Activated naive CD4-positive, alpha-beta T cell treated with anti-CD3 and anti-CD28 coated beads, Interleukin-2, amount 50 U/mL, for 72 hours (primary cell): ENCODE measurements at places on chromosomes 12 and 14.

DNA sequence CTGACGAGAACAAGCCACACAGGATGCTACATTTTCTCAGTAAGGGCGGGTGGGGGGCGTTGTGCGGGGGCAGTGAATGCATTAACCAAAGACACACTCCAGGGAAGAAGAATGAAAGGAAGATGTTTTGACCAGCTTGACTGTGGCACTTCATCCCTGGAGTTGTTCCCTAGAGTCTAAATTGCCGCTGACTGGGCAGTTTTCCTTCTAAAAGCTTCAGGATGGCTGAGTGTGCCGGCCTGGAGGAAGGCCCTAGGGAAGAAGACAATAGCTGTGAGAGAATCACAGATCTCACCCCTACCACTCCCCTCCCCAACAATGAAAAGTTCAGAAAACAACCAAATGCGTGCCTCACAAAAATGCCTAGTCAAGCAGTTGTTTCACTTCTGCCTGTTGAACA is 67.2 kb downstream of the NKX2-1 start:
- DNase-seq: no peak

DNA sequence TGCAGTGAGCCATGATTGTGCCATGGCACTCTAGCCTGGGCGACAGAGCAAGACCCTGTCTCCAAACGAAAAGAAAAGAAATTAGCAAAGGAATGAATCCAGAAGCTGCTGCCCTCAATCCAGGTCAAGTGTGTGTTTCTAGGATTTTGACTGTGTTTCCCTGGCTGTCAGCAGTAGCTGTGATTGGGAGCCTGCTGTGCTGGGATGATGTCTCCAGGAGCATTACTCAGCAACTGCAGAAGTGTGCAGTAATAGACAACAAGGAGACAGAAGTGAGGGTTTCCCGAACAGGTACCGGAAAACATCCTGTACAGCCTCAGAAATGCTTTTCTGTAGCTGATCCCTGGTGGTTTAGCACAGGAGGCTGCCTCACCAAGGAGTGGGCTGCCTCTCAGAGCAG is 492.5 kb downstream of the FUT8 start:
- DNase-seq: no peak

- no peak for DNase-seq
Measured at GRCh38 chr14:78414172-78414571, 244.0 kb downstream of the NRXN3 start.

DNA sequence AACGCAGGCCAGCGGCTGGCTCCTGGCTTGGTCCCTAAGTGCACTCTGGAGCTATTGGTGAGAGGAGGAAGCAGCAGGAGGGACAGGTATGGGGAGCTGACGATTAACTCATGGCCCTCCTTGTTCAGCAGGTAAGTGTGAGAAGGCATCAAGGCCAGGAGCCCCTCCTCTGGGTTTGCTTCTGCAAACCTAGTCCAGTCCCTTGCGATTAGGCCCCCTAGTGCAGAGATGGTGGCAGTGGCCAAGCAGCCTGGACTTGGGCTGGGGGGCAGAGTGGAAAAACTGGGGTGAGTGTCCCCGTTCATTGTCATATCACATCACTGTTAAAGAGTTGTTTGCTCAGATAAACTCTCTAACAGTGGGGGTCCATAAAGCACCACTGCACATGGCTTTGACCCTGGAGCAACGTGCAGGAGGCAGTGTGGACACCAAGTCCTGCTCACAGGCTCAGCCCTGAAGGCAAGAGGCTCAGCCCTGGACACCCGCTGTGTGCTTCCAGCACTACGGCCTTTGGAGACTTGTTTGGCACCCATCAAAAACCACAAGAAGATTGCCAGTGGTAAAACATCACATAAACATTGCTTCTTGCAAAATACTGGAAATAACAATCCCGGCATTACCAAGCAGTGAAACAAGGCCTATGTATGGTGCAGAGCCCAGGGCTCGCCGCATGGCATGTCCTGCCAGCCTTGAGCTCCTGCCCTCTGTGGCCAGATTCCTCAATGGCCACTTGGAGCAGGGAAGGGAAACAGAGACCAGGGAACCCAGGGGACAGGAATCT is 184.3 kb upstream of the RTL1 start:
- DNase-seq: no peak
